ENCODE measurements at places on chromosomes 1 and 21.

- no peak for DNase-seq
These were observed 168.7 kb upstream of the FMN2 start for GRCh38 chr1:239922778-239923522.

DNA sequence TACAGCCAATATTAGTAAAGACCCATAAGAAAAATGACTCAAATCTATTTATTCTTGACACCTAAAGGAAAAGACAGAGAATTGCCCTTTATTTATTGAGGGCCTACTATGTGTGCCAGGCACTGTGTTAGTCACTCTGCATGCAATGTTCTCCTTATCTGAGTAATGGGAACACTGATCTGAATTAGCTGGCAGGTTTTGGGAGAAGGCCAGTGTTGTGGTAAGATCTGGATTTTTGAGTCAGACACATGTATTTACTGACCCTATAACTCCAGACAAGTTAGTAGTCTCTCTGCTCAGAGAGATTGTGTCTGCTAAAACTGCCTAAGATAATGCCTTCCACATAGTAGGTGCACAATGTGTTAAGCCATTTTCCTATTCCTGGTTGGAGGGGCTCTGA is 17.3 kb downstream of the LCE4A start:
- no peak for DNase-seq

DNA sequence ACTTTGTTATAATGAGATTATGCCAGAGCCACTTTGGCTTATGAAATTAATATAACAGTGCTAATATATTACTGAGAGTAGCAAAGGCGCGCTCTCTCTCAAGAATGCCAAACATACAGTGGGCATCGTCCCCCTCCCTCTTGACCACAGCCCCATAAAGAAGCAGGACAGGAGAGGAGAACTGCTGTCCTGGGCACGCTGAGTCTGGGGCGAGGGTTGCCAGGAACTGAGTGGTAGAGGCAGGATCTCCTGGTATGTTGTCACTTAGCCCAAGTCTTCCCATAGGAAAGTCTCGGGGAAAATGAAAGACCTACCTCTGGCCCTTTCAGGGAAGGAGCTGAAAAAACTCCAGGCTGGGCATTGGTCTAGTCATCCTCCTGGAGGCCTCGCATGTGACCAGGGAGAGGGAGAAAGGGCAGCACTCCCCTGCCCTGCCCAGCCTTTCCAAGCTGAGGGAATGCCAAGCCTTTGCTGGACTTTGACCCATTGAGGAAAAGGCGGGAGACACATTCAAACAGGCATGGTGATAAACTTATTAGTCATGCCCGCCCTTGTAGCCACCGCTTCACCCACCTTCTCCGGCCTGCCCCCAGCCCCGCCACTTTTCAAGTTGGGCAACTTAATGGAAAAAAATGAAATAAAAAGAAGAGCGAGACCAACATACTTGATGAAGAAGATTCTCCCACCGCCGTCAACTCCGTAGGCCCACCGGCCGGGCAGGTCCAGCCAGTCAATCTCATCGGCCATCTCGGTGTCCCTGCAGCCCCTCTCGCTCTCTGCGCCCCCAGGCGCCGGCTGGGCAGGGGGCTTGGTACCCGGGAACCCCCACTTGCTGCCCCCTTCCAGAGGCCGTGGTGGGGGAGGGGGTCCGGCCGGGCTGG is 17.4 kb upstream of the PLEKHA6 start:
- no peak for DNase-seq

- DNase-seq, result no peak
These were observed 1112.3 kb downstream of the KCNT2 start for GRCh38 chr1:195495720-195496635.

DNA sequence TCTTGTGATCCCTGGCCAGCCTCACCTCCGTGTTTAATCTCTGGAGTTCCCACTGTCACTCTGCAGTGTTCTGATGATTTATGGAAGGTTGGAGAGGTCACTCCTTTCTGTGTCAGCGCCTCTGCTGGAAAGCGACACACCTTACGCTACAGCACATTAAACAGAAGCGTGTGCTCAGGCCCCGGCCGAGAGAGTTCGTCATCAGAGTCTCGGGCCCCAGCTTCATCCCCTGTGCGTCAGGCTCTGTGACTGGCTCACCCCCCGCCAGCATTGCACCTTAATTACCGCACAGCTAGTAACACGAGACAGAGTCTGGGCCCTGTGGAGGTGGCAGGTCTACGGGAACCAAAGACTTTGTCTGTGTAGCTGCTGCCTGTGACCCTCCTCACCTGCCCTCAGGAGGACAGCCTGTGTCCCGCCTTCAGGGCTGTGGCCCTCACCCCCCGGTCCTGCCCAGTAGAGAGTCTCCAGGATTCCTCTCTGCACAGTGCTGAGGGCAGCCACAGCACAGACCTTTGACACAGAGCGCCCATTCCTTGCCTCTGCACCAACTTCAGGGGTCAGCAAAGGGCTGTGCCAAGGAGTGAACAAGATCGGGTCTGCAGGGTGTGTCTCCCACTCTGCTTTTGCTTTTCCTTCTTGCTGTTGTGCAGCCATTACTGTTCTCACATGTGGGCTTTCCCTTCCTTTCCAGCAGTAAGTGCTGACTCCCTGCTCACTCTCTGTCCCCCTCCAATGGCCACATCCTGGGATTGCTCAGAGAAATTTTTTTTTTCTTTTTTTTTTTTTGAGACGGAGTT is 157.6 kb downstream of the PGBD5 start:
- DNase-seq, result peak; percentile 58

DNA sequence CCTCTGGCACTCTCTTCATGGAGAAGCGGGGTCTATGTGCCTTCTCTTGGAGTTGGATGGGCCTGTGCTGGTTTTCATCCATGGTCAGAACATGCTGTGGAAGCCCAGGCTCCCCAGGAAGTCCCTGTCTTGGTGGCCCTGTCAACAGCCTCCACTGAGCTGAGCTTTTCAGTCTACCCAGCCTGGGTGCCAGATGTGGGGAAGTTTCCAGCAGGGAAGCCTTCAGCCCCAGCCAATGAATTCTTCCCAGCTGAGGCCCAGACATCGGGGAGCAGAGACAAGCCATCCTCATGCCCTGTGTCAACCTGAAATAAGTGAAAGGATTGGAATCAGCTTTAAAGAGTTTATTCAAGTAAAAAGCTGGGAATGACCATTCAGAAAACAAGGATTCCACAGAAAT is 75.1 kb upstream of the PGBD5 start:
- no peak for DNase-seq

GRCh38 chr1:53368314-53369033 is 40.6 kb upstream of the LRP8 start:
- peak; percentile 56 for DNase-seq

DNA sequence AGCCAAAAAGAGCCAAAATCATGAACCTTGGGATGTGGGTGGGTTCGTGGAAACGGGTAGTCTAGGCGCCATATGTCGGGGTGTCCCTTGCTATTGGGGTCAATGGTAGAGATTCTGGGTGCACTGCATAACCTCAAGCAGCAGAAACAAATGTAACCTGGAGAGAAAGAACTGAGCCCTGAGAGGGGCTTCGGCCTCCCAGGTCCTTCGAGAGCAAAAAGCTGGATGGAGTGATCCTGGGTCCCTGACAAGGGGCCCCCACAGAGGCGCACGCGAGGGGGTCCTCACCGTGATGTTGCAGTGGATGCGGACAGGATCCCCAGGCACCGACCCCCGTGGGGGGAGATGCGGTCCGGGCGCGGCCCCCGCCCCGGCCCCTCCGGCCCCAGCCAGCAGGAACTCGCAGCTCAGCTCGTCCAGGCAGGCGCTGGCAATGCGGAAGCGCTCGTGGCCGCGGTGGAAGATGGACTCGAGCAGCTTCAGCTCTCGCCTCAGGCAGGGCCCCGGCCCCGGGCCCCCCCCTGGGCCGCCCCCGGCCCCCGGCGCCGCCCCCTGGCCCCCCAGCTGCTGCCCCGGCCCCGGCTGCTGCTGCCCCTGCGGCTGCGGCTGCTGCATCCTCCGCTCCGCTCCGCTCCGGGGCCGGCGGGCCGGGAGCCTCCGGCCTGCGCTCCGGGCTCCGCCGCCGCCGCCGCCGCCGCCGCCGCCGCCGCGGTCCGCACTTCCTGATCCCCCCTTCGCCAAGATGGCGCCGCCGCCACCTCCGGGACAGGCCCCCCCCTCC is at the start of gene UBE2Q1:
UBE2Q1 (minus strand) TSS at position 724 of the 781 bp plus-strand sequence; CDS start at position 615, 109 bp downstream.
- DNase-seq, result peak; percentile 50
